CD4-positive, CD25-positive, alpha-beta regulatory T cell (primary cell): ENCODE measurements at places on chromosomes 4 and X. TPM values are rescaled to one million over a fixed set of nuclear protein-coding genes. Genes with fewer than 3 reads are reported as not detected.
A peak's percentile ranks its signal among the peaks of the same experiment; 100 is the strongest.

GRCh38 chr4:44487341-44487740 lies 38.7 kb upstream of the KCTD8 start:
- no peaks in the 10 kb centered on the region for H3K4me1 ChIP-seq
- DNase-seq, result no peak
- no peak overlapping the region for H3K4me3 ChIP-seq
- no peaks in the 10 kb centered on the region for H3K27me3 ChIP-seq

DNA sequence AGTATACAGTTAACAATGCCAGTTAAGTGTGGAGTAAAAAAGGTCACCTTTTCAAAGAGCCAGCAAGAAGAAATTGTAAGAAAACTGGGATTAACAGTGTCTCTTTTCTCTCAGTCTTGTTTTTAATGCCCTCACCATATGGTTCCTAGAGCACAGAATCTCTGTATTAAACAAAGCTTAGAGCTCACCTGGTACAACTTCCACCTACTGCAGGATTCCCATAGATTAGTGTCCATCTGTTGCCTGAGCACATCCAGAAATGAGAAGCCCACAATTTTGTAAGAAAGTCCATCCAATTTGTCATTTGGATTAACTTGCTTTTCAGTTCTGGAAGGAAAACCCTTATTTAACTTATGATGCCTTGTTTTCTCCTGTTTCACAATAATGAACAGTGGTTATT lies 1037.1 kb downstream of the STPG2 start:
- H3K4me1 ChIP-seq, result no peaks in the 10 kb centered on the region
- no peak for DNase-seq
- no peaks in the 10 kb centered on the region for H3K36me3 ChIP-seq
- no peak overlapping the region for H3K27ac ChIP-seq
- no peak overlapping the region for H3K4me3 ChIP-seq
- H3K27me3 ChIP-seq, result no peaks in the 10 kb centered on the region

- no peaks in the 10 kb centered on the region for H3K27me3 ChIP-seq
- no peak overlapping the region for H3K4me3 ChIP-seq
- no peaks in the 10 kb centered on the region for H3K4me1 ChIP-seq
- DNase-seq, result no peak
- no peak overlapping the region for H3K27ac ChIP-seq
Measured at GRCh38 chr4:84786478-84786877, 180.0 kb downstream of the WDFY3 start.

DNA sequence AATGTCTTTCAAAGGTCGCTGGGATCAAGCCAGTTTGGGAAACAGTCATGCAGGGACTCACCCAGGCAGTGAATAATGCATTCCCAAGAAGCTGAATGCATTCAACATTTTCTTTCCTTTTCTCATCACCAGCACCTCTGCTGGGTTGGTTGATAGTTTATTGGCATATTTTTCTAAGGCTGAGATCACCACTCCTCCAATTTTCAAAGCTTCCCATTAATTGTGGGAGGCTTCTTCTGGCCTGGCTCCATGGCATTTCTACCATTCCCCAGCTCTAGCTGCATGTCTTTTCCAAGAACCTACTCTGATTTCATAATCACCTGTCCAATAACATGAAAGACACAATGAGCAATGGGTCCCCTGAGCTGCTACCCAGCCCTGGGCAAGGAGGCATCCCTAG lies 35.8 kb downstream of the CHRDL1 start:
- no peaks in the 10 kb centered on the region for H3K4me1 ChIP-seq
- no peaks in the 10 kb centered on the region for H3K36me3 ChIP-seq
- no peak for DNase-seq
- H3K27me3 ChIP-seq, result no peaks in the 10 kb centered on the region

- H3K27me3 ChIP-seq, result no peaks in the 10 kb centered on the region
- no peaks in the 10 kb centered on the region for H3K4me1 ChIP-seq
Measured at GRCh38 chr4:180564026-180564425, 1679.2 kb upstream of the TENM3 start.

GRCh38 chrX:112945826-112946225 lies 105.2 kb upstream of the AMOT start:
- no peak for DNase-seq
- H3K4me1 ChIP-seq, result no peaks in the 10 kb centered on the region
- H3K27ac ChIP-seq, result no peak overlapping the region
- H3K27me3 ChIP-seq, result no peaks in the 10 kb centered on the region
- H3K36me3 ChIP-seq, result no peaks in the 10 kb centered on the region
- no peak overlapping the region for H3K4me3 ChIP-seq

DNA sequence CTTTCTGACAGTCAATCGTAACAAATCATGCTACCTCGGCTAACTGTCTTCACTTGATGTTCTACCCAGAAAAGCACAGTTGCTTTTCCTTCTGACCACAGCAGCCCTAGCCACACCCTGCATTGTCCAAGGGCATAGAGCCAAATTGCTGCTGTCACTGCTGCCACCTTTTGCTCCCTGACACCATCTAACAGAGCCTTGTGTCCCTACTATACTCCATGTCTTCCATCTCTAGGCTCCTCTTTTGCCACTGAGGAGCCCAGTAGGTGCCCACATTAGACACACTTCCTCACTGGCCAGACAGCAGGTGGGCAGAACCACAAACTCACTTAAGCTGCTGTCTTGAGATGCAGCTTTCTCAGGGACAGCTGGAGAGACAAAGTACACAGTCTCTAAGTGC lies 91.4 kb downstream of the ANXA3 start:
- DNase-seq, result no peak
- no peaks in the 10 kb centered on the region for H3K27me3 ChIP-seq
- no peak overlapping the region for H3K27ac ChIP-seq
- H3K4me3 ChIP-seq, result no peak overlapping the region
- no peaks in the 10 kb centered on the region for H3K36me3 ChIP-seq

DNA sequence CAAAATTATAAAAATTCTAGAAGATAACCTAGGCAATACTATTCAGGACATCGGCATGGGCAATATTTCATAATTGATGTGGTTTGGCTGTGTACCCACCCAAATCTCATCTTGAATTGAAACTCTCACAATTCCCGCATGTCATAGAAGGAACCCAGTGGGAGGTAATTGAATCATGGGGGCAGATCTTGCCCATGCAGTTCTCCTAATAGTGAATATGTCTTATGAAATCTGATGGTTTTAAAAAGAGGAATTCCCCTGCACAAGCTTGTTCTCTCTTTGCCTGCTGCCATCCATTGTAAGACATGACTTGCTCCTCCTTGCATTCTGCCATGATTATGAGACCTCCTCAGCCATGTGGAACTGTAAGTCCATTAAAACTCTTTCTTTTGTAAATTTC lies 77.7 kb downstream of the DDX60 start:
- no peak for DNase-seq
- no peak overlapping the region for H3K4me3 ChIP-seq
- H3K27me3 ChIP-seq, result no peaks in the 10 kb centered on the region
- no peak overlapping the region for H3K27ac ChIP-seq
- H3K36me3 ChIP-seq, result peaks cover 60% of the 10 kb centered on the region

GRCh38 chr4:56099378-56099786 lies 150.6 kb downstream of the CEP135 start:
- no peaks in the 10 kb centered on the region for H3K36me3 ChIP-seq
- H3K27ac ChIP-seq, result no peak overlapping the region
- no peak for DNase-seq
- no peaks in the 10 kb centered on the region for H3K27me3 ChIP-seq
- H3K4me1 ChIP-seq, result no peaks in the 10 kb centered on the region

DNA sequence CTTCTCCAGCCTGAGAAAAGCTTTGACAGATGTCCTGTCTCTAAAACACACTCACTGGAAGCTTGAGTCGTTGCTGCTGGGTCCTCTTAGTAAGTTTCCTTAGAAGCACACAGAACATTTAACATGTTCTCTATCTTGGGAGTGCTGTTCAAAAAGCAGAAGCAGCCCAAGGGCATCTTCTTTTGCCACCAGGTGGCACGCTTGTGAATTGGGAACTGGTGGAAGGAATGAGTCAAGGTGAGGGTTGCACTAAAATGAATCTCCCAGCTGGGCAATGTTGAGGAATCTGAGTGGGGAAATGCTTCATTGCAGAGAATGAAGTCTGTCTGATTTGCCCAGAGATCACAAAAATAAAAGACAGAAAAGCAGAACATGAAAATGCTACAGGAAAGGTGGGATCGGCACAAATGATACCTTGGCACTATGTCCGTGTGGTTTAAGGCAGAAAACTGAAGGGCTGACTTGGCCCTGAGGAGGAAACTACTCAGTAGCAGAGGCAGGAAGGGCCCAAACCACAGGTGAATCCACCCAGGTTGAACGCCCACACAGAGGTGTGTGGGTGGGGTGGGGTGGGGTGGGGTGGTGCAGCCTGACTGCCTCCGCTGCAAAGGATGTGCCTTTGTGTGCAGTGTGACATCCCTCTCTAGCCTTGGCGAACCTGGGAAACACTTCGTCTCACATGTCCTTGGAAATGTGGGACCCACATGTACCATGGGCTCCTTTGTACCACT lies 26.0 kb downstream of the KIT start:
- peak; percentile 18 for DNase-seq
- H3K4me3 ChIP-seq, result no peak overlapping the region
- no peaks in the 10 kb centered on the region for H3K27me3 ChIP-seq
- no peak overlapping the region for H3K27ac ChIP-seq
- H3K4me1 ChIP-seq, result peaks cover 6% of the 10 kb centered on the region

DNA sequence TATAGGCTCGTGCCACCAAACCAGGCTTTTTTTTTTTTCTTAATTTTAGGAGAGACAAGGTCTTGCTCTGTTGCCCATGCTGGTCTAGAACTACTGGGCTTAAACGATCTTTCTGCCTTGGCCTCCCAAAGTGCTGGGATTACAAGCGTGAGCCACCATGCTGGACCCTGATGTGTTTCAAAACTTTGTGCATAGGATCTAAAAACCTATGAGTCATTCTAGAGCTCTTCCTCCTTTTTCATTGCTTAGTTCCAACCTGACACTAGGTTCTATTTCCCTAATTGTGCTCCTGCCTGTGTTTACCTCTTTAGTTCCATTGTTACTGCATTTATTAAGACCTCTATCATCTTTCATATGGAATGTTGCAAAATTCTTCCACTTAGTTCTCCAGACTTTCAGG lies 57.3 kb downstream of the HPGD start:
- no peaks in the 10 kb centered on the region for H3K27me3 ChIP-seq
- H3K4me3 ChIP-seq, result no peak overlapping the region
- no peaks in the 10 kb centered on the region for H3K36me3 ChIP-seq
- no peak overlapping the region for H3K27ac ChIP-seq

- no peak overlapping the region for H3K27ac ChIP-seq
- no peak overlapping the region for H3K4me3 ChIP-seq
- H3K36me3 ChIP-seq, result no peaks in the 10 kb centered on the region
- no peak for DNase-seq
Measured at GRCh38 chr4:138698641-138699040, 316.9 kb upstream of the NOCT start.

DNA sequence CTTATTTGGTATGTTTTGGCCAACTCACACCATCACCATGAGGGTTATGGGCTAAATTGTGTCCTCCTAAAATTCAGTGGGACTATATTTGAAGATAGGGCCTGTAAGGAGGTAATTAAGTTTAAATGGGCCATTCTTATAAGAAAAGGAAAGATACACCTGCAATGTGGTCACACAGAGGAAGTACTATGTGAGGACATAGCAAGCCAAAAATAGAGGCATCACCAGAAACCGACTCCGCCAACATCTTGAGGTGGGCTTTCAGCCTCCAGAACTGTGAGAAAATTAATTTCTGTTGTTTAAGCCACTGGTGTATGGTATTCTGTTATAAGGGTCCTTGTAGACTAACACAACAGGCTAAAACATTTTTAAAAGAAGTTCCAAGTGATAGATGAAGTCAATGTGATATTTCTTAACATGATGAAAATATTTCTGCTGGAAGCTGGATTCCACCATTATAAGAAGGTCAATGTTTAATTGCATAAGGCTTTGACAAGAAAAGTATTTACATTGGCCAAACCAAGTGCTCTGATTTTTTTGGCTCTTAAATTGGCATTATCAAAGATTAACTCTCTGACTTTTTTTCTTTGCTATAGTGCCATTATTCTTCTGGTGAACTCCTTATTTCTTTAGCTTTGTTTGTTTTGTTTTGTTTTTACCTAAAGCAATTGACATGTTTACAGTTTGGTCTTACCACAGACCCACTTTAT lies 540.9 kb downstream of the PPARGC1A start:
- H3K4me1 ChIP-seq, result no peaks in the 10 kb centered on the region
- DNase-seq, result no peak
- H3K27ac ChIP-seq, result no peak overlapping the region
- H3K4me3 ChIP-seq, result no peak overlapping the region
- H3K27me3 ChIP-seq, result no peaks in the 10 kb centered on the region

DNA sequence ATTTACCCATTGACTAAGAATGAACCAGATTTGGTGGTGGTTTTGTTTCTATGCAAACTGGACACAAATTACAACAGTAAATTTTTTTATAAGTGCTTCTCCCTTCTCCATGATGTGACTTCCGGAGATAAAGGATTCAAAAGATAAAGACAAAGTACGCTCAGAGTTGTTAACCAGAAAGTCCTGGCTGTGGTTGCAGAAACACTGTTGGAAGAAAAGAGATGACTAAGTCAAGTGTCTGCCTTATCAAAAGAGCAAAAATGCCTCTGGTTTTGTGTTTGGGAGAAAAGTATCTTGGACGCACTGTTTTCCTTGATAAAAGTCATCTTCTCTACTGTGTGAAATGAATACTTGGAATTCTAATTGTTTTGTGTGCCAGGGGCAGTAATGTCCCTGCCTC lies 213.4 kb downstream of the GC start:
- DNase-seq, result no peak
- no peaks in the 10 kb centered on the region for H3K27me3 ChIP-seq
- H3K4me1 ChIP-seq, result no peaks in the 10 kb centered on the region

- no peaks in the 10 kb centered on the region for H3K36me3 ChIP-seq
- H3K27me3 ChIP-seq, result no peaks in the 10 kb centered on the region
- no peak overlapping the region for H3K27ac ChIP-seq
- H3K4me3 ChIP-seq, result no peak overlapping the region
Measured at GRCh38 chr4:127558489-127559407, 74.0 kb upstream of the INTU start.

DNA sequence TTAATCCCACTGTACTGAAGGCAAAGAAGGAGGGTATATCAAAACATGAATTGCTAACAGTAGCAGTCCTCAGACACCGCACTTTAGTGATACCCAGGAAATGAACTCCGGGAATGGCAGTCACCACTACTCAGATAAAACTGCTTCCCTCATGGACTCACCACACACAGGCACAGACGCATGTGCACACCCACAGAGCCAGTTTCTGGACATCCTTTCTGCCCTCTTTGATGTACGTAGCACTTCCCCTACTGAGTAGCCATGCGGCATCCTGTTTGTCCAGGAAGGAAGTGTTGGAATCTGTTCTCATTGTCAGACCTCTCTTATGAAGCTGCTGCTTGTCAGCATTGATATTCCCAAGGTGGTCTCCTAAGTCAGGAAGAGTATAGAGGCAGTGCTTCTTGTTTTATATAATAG lies 95.7 kb downstream of the DCLK2 start:
- H3K36me3 ChIP-seq, result no peaks in the 10 kb centered on the region
- DNase-seq, result no peak
- H3K27me3 ChIP-seq, result peaks cover 2% of the 10 kb centered on the region
- no peak overlapping the region for H3K27ac ChIP-seq
- no peaks in the 10 kb centered on the region for H3K4me1 ChIP-seq

The VCX2 gene
- total RNA-seq, result not detected

The STK26 gene
- total RNA-seq, result 18.4 TPM

The TRPC3 gene
- 0.52 TPM for total RNA-seq

The RGS12 gene
- total RNA-seq, result 27.6 TPM

The SHOX gene
- total RNA-seq, result not detected

The NLGN3 gene
- 4.4 TPM for total RNA-seq

The SSX4 gene
- not detected for total RNA-seq

The SASH3 gene
- 117 TPM for total RNA-seq
